ENCODE measurements at places on chromosomes 5 and 9.

DNA sequence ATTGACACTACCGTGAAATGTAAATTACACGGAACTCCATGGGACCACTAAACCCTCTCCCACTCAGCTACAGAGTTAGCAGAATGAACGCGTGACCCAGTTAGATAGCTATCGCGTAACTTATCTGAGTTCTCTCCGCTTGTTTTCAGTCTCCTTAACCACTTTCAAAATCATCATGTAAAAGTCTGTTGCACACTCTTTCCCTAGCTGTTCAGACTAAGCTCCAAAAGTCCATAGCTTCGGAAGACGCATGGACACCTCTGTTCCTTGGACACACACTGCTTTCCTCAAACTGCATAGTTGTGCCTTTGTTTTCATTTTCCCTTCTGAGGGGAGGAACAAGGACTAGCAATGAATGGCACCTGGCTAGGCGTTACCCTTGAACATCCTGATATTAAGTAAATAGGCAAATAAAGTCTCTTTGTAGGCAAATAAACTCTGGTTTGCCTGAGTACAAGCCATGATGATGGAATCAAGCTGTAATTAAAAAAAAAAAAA is 83.3 kb downstream of the DAPK1 start:
- DNase-seq, result no peak

GRCh38 chr9:122143876-122144405 is 15.6 kb downstream of the NDUFA8 start:
- no peak for DNase-seq

DNA sequence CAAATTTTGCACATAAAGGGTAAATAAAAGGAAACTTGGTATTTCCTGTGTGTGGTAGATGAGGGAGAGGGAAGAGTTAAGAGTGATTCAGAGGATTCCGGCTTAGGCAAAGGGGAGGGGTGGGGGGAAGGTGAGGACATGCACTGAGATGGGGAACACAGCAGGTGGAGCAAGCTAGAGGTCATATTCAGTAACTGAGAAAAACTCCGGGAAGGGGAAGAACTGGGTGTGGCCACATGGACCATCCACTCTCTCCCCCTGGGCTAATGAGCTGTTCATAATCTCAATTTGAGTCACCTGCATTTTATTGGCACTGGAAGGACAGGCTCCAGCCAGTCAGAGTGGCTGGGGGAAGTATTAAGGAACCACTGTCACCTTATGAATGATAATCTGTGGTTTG is 45.1 kb upstream of the UGCG start:
- DNase-seq, result peak; percentile 77

GRCh38 chr9:12185856-12186255 is 507.3 kb upstream of the TYRP1 start:
- DNase-seq, result peak; percentile 27

- DNase-seq, result no peak
These were observed 140.4 kb upstream of the SPDL1 start for GRCh38 chr5:169442913-169443784.

DNA sequence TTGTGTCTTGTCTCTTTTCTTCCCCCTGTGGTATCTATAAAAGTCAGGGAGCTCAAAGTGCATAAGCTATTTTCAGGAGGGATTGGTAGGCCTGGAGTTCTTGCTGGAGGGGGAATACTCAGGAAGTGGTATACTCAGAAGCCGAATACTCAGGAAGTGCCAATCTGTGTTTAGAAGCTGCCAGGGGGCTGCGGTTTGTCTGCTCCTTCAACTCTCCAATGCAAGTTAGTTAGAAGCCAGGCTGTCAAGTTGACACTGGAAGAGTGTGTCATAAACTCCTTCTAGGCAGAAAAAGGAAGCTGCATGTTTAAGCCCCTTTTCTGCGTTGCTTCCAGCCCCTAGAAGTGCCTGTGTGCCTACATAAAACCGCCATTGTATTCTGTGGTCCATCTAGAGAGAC is 366.5 kb downstream of the TAF11L14 start:
- DNase-seq, result peak; percentile 81

- no peak for DNase-seq
These were observed 31.6 kb upstream of the ANGPTL2 start for GRCh38 chr9:127154003-127154389.

GRCh38 chr9:121699571-121700164 is 48.2 kb downstream of the DAB2IP start:
- DNase-seq, result peak; percentile 39

GRCh38 chr5:14608169-14608568 is 26.6 kb downstream of the OTULINL start:
- no peak for DNase-seq

DNA sequence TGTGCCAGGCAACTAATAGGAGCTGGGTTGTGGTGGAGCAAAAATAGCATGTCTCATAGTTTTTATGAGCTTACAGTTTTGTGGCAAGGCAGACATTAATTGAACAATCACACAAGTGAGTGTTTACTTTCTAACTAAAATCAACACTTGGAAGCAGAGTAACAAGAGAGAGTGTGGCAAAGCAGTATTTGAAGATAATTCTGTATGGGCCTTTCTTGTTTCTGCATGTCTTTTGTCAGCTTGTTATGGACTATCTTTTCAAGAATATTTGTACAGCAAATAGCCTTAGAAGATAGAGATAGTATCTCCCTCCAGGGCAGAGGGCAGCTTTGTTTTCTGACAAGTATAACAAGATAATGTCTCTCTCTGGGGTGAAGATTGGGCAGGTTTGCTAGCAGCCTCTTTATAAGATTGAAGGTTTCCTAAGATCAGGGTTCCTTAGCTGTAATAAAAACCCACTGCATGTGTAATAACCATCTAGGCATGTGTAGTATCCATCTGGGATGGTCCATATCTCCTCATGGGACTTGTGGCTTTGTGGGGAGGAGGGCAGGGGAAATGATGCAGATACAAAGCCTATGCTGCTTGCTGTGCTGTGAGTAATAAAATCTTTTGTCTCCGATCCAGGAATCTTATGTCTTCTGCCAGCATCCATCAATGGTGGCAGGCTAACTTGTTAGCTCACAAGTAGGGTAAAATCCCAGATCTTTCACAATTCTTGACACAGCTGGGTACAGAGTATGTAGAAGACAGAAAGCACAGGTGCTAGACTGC is 479.9 kb downstream of the KDM4C start:
- no peak for DNase-seq

GRCh38 chr9:121368745-121369144 is 1.3 kb downstream of the STOM start:
- DNase-seq, result no peak

DNA sequence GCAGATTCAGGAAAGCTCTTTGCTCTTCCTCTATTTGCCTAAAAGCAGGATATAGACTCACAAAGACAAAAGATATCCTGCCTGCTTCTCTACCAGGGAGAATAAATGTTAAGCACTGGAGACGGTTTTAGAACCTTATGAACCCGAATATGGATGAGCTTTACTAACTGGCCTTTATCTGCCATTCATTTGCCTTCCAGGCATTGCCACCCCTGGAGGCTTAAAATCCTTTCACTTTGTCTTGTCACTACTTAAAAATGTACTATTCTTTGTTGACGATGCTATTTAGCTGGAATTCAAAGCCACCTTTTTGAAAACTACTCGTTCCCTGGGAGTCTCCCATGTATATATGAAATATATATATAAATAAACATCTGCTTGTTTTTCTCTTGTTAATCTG is 23.2 kb upstream of the LVRN start:
- DNase-seq, result no peak

- DNase-seq, result peak; percentile 20
These were observed 15.2 kb downstream of the HSPB3 start for GRCh38 chr5:54470677-54471076.

DNA sequence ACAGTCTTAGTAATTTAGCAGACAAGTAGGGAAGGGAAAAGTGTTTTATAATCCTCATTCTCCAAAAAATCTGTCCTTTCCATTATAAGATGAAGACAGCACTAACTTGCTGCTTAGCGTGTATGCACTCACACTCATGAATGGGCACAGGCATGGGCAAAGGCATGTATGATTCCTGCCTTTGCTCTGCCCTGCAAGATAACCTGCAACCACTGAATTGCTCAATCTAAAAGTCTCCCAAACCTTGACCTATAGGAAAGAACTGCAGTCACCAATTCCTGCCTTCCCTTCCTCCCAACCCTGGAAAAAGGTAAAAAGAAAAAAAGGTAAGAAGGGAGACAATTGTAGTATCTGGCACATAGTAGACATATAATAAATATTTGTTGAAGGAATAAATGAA is 40.8 kb downstream of the ELL2 start:
- no peak for DNase-seq

DNA sequence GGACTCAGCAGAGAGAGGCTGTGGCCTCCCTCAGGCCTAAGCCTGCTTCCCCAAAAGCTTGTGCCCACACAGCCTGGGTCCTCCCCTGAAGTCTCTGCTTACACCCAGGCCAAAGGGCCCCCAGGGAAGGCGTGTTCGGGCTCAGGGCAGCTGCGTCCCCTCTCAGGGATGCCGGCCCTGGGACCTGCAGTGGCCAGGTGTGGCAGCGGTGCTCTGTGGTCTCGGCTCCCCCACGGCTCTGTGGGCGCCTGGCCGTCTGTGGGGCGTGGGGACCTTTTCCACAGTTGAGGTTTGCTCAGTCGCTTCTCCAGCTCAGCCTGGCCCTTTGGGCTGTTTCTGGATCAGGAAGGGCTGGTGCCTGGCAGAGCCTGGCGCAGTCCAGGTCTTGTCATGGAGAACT is 75.9 kb downstream of the RXRA start:
- DNase-seq, result no peak

DNA sequence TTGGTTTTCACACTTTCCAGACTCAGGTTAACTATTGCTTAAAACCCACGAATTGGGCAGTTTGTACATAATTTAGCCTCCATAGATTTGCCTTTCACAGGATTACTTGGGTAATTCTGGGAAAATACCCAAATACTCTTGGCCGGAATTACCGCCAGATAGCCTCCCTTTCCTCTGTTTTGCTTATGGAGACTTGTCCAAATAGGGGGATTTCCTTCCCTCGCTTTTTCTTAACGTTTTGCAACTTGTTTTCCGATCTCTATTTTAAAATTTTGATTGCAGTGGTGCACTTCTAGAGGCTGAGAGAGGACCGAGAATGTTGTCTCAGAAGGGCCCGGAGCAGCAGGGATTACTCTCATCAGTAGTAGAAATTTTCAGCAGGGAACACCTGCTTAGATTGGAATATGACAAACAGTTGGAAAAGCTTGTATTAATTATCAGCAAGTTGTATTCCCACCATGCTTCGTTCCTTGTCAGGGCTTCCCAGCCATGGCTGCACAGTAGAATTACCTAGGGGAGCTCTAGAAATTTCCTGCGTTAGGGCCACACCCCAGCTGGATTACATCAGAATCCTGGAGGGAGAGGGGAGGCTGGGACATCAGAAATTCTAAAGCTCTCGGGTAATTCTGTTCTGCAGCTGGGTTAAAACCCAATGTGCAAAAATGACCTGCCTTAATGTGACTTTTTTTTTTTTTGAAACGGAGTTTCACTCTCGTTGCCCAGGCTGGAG is 329.1 kb downstream of the SH3GL2 start:
- DNase-seq, result no peak

GRCh38 chr5:120456006-120456405 is 8.1 kb upstream of the PRR16 start:
- no peak for DNase-seq

- peak; percentile 96 for DNase-seq
These were observed at the start of gene SH3GLB2 for GRCh38 chr9:129028192-129028966. SH3GLB2 (minus strand) TSS chr9:129028331; CDS start chr9:129028154, 177 bp downstream.

DNA sequence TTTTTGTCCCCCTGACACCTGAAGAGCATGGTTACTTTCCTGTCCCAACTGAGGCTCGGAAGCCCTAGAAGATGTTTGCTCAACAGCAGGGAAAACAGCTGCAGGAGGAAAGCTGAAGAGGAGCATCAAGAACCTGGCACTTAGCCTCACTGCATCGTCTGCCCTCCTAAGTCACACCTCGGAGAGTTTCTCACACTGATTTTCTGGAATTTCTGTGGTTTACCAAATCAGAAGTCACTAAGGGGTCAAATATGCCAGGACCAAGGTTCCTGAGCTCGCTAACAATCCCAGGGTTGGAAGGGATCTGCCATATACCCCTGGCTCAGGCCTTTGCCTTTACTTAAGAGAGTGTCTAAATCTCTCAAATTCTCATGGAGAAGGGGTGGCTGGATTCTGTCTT is 5.3 kb downstream of the IL12B start:
- DNase-seq, result no peak
